Stimulated activated CD4-positive, alpha-beta T cell treated with anti-CD3 and anti-CD28 coated beads, Interleukin-12 subunit alpha, Interleukin-12 subunit beta, amount 100 ng/mL, for 4 hours (primary cell): ENCODE measurements at places on chromosomes 3 and 15.

GRCh38 chr3:9978710-9979305 is 7.8 kb downstream of the EMC3 start:
- DNase-seq, result no peak

GRCh38 chr3:158912188-158912587 is 110.3 kb downstream of the MFSD1 start:
- DNase-seq, result no peak

DNA sequence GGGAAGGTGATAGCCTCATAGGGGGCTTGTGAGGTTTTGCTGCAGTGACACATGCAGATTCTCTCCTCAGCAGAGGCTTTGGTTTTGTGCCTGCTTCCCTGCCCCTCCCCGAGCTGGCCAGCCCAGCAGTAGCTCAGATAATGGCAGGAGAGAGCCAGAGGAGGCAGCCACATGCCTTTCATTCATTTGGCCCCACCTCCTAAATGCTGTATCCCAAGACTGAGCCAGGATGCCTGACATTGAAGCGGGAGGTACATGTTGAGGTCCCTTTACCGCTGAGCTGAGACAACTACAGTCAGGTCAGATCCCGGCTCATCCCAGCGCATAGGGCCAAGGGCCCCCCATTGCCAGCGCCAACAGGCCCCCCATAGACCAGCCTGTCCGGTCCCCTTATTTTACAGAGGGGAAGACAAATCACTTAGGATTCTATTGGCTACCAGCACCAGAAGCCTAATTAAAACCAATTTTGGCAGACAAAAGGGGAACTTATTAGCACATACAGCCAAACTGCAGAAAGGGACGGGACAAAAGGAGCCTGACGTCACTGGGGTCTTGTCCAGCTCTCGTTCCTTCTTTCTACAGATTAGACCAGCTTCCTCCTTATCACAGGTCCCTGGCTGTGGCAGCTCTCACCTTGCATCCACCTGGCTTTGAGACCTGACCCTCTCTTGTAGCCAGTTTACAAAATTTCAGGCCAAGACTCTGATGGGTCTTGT is 12.1 kb upstream of the POLG start:
- no peak for DNase-seq

DNA sequence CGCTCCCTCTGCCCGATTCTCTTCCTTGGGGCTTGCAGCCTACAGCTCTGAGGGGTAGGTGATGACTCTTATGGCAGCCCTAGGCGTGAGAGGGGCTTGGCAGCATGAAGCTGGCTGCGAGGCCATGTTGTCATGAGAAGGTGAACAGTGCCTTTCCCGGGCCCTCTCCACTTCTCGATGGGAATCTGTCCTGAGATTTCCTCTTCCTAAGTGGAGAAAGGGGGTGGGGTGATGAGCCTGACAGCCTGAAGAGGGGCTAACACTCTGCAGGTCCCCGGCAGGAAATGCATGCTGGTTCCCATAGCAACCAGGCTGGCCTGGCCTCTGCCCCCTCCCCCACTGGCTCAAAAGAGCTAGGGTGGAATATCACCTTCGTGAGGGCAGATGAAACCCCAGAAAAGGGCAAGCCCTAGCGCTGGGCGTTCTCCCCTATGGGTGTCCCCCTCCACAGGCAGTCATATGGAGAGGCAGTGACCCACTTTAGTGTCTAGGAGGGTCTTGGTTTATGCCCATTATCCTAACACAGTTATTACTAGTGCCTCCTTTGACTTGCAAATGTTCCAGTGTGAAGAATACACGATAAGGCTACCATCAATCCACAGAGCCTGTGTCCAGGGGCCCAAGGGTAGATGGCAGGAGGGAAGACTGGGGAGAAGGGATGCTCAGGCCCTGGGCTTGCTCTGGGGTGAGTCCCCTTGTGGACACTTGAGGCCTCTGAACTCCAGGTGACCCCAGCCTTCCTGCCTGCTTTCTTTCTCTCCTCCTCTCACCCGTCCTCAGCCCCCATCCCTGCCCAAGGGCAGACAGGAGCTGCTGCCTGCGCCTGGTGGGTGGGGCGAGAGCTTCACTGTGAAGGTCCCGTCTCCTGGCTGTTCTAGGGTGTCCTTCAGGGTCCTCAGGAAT is 13.2 kb downstream of the EPHB3 start:
- no peak for DNase-seq

DNA sequence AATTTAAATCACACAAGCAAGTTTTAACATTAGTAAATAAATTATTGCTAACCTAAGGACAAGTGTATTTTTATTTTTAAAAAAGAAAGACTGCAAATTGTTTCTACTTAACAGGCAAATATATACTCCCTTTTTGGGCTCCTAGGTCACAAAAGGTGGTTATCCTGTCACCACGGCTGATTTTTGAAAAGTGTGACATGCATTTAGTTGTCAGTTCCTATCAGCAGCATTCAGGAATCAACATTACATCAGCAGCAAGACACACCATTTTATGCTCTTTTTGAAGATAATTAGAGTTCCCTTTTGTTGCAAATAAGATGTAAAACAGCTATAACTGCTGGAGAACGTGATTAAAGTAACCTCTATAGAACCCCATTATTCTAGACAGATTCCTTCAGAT is 357.5 kb upstream of the TMCO5A start:
- no peak for DNase-seq

DNA sequence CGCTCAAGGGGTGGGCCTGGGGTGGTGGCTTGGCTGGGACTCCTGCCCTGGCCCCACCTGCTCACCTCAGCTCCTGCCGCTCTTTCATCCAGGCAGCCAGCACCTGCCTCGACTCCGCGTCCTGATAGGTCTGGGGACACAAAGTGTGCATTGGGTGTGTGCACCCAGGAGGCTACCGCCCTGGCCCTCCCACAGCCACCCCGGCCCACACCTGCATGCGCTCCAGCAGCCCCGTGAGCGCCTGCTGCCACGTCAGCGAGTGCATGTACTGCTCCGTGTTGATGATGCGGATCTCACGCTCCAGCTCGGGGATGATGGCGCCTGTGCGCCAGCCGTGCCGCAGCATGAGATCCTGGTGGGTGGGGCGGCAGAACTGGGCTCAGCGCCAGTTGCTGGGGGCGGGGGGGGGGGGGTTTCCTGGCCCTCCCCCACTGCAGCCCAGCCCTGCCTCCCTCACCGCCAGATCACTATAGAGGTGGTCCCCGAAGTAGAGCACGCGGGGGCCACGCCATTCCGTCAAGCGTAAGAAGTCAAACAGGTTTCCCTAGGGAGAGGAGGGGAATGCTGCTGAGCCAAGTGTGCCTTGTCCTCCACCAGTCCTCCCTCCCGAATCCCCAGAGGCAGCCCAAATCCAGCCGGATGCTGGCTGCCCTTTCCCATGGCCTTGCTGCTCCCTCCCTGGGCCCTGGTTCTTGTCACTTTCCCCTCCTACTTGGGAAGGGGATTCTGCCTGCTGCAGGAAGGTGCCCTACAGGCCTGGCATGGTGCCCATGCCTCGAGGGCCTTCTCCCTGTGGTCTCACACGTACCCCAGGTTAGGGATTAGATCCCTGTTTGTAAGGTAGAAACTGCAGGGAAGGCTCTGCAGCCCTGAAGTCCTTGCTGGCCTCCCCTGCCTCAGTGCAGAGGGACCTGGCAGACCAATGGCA is 8.6 kb downstream of the NT5DC2 start:
- no peak for DNase-seq

DNA sequence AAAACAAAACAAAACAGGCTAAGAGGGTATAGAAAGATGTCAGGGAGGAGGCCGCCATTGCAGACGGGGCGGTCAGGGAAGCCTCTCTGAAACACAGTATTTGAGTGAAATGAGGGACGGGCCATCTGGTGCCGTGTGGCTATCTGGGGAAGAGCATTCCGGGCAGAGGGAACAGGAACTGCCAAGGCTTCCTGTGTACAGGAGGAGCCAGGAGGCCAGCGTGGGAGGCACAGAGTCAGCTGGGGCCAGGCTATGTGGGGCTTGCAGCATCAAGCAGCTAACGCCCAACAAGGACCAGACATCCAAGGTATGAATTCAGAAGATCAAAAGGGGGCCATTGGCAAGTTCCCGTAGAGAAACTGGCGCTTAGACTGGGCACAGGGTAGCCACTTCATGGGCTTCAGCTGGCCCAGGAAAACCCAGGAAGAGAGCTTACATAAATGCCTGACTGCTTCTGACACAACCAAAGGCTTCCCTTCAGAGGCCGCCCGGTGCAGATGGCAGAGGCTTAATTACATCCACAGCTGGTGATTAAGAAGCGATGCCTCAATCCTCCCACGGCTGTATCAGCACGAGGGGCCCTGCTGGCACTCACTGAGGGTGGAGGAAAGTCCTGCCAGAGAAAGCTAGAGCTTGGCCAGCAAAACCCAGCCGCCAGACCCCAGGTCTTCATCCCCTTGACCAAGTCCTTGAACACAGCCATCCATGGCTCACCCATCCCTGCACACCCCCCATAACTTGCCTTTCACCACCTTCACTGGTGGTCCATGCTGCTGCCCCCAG is 144.9 kb downstream of the MEGF11 start:
- DNase-seq, result no peak

DNA sequence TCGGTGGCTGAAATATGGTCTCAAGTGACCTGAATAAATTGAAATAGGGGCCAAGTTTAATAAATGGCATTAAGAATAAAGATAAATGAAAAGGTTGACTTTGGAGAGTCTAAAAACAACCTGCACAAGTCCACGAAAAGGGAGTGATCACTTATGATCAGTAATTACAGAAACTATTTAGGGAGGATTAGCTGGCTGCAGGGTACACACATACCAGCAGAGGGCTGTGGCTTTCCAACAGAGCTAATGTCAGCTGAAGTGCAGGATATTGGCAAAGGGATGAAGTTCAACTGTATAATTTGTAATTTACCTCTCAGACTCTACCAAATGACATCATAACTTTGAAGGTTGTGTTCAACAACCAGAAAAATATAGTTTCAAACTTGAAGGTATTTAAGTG is 86.8 kb downstream of the SYNPR start:
- no peak for DNase-seq

DNA sequence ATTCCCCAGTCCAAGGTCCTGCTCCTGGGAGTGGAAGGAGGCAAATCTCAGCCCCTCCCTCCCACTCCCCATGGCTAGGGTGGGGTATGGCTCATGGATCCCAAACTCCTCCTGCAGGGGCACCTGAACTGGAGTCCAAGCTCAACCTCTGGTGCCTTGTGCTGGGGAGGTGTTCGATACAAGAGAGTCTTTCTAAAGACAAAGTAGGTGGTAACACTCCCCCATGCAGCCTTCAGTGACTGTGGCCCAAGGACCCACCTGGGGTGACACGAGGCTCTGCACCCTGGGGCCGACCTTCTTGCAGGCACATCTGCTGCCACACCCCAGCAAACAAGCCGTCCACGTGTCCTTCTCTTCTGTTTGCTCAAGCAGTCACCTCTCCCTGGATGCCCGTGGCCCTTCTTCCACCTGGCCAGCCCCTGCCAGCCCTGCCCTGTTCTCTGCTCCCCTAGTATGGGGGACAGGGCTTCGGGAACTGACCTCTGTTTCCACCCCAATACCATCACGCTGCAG is 36.7 kb upstream of the SLC6A11 start:
- DNase-seq, result no peak

GRCh38 chr3:45683417-45684326 is 5.5 kb upstream of the SACM1L start:
- no peak for DNase-seq

DNA sequence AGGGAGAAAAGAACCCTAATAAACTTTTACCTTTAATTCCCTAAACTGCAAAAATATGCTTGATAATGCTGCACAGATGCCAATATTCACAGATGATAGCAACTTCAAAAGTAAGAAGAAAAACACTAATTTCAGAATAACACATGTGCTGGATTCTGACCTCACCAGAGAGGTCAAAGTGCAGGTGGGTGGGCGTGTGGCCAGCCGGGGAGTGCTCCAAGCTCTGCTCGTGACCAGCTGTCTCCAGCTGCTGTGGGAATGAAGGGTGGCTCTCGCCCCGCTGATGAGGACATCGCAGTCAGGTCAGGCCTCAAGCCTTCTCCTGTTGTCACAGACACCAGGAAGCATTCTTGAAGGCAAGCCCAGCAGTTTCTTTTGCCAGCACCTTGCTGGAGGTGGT is 57.1 kb downstream of the ADAMTS17 start:
- no peak for DNase-seq

- no peak for DNase-seq
Observed at GRCh38 chr3:77304700-77305021, 264.8 kb downstream of the ROBO2 start.

DNA sequence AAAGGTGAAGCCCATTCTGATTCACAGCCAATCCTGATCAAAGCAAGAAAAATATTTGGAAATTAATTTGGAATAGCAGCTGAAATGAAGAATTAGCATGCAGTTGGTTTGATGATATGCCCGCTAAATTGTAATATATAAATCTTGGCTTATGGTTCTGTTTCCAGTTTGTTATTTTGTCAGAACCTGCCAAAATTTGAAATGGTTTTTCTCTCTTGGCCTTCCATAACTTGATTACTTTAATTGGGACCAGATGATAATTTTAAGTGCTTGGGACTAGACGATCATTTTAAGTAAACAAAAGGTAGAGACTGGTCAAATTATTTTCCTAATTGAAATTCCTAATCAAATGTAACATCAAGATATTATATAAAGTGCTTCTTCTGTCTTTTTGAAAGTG is 842.4 kb downstream of the TBL1XR1 start:
- DNase-seq, result no peak

GRCh38 chr3:161050935-161051334 is 54.2 kb downstream of the B3GALNT1 start:
- no peak for DNase-seq

GRCh38 chr3:145191543-145191942 is 969.4 kb downstream of the PLOD2 start:
- DNase-seq, result no peak

GRCh38 chr3:71589132-71589531 is 5.6 kb upstream of the FOXP1 start:
- no peak for DNase-seq
